HFFc6 (cell line): ENCODE measurements at places on chromosomes 4 and X.

- DNase-seq: no peak
These were observed 260.2 kb downstream of the UNC5C start for GRCh38 chr4:95288552-95288951.

DNA sequence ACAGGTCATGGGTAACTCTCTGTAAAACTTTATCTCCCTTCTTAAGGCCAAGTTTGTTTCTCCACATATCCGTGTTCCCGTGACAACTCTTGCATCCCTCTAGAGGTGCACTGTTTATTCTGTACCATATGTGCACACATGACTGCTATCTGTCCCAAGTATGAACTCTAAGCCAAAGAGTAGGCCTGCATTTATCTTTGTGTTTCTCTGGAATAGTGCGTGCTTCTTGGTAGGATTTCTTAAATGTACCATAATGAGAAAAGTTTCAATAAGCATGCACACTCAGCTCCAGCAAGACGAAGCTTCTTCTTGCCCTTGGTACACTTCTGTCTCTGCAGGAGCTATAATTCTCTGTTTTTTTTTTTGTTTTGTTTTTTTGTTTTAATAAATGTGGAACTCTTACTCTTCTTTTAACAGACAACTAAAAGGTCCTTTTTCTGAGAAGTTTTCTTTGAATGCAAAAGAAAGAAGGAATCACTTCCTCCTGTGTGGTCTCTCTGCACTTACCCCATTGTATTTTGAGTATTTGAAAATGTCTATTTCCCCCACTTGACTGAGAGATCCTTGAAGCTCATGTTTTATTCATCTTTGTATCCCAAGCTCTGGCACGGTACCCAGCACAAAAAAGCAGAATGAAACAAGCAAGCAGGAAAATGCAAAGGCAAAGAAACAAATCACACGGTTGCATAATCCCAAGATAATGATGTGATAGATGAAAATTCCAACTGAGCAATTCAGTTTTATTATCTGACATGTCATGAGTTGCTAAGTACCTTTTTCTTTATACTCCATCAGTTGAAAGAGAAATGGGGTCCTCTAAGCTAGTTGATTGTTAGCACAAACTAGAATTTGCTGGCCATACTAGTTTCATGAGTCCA lies 521.9 kb upstream of the BOD1L1 start:
- peak; percentile 5 for DNase-seq

DNA sequence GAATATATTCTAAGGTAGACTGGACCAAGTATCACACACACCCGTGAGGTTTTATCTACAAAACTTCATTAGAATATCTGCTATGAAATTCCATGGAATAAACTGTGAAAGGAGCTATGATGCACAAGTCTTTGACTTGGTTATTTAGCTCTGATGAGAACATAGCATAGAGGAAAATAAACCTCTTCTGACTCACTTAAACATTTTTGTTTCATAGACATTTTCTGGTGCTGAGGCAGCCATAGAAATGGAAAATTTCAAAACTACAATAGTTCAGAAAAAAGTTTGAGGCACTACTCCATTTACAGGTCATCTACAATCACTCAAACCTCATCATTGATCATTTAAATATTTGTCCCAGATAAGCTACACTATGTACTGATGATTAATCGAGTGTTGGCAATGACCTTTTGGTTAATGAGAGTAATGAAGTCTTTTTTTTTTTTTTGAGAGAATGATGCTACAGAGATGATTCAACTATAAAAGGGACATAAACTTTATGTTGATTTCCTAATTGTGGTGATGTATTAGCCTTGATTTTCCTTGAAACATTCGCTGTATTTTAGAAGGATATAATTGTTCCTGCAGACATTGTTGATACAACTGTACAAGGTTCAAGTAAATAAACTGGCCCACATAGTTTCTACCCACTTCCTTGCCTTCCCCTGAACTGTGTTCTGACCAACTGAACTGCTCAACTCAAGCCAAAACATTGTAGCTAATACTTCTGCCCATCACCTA lies 77.5 kb downstream of the AREG start:
- DNase-seq: peak; percentile 23

- peak; percentile 59 for DNase-seq
These were observed 12.8 kb downstream of the MTM1 start for GRCh38 chrX:150581093-150581775.

DNA sequence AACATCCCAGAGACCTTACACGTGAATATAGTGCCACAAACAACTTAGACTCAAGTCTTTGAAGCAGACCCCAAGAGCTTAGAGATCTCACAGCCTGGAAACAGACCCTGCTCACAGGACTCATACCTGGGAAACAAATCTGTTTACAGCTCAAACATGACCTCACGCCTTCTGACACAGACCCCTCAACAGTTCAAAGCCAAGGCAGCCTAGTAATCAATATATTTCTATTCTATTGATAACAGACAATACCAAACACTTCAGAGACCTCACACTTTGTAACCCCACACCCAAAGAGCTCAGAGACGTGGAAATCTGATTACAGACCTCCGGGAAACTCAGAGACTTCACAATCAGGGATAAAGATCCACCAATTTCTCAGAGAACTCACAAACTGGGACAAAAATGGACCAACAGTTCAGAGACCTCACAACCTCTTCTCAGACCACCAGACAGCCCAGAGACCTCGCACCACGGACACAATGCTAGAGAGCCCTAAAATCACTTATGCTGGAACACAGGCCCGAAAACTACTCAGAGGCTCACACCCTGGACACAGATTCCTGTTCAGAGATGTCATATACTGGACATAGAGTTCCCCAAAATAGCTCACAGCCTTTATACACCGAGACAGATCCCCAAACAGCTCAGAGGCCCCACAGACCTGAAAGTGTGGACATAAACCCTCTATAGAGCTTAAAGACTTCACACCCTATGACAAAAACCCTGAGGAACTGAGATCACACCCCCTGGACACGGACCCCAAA lies 14.8 kb downstream of the SUV39H1 start:
- no peak for DNase-seq

DNA sequence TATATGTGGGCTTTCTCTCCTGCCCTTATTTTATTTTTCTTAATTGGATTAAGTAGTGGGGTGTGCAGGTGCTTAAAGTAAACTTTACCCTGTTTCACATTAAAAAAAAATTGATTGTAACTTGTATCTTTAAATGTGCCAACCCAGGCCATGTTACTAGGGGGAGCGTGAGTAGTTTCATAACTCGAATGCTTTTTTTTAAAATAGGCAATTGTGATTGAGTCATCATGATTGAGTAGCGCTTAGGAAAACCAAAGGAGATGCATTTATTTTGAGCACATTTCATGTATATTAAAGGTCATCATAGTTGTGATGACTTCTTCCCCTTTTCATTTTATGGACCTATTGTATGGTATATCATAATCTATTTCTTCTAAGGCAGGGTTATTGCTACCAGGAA lies 32.2 kb downstream of the GPAT3 start:
- no peak for DNase-seq
